ENCODE measurements at places on chromosomes 12 and 14.

DNA sequence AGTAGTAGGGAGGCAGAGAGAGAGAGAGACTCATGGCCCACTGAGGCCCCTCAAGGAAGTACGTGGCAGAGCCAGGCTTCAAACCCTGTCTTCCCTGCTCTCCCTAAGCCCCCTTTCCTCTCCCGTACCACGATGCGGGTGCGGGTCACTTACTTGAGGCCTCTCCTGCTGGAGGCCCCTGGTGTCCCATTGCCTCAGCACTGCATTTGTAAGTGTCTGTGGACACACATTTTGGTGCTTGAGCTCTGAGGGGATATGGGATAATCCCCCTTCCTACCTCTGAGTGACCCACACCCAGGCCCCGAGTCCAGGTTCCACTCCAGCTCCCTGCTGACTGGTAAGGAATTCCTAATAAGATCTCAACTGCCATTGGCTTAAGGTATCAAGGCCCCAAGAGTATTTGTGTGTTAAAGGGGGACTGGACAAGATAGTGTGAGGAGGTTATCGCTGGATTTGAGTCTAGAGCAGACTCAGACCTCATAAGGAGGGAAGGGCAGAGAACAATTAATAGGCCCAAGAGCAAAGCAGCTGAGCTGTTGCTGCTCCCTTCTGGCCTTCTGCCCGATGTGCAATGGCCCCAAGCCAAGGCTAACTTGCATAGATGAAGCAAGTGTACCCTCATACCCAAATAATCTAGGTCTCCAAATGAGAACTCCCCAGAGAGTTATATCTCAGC lies 71.9 kb downstream of the CRACR2A start:
- DNase-seq, result peak; percentile 41

GRCh38 chr12:124388679-124389137 lies 93.8 kb downstream of the RFLNA start:
- DNase-seq, result peak; percentile 76

GRCh38 chr12:114789821-114790220 lies 105.8 kb upstream of the TBX3 start:
- DNase-seq, result no peak

DNA sequence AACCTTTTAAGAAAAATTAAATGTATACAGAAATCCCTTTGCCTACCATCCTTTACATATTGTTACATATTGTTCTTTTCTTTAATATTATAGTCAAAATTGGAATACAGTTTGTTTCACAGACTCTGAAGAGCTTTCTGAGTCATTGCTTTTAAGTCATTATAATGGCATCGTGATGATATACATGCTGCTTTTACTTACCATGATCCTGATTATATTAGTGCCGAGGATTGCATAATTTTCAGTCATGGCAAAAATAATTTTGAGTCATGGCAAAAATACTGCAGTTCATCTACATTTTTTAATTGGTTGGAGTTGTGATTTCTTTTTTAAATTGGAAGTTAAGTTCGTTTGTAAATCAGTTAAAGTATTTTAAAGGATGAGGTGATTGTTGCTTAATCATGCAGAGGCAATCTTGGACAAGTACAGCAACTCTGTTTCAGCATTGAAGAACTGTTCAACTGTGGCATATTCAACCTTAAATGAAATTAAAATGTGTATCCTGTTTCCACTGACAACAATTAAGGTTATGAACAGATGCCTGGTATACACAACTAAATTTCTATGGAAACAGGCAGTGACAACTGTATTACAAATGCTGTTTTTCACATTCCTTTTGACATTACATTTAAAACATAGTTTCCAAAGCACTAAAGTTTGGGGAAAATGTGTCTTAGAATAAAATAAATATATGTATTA lies 142.3 kb downstream of the PCNX1 start:
- no peak for DNase-seq

GRCh38 chr12:110249105-110249504 lies 31.9 kb upstream of the ATP2A2 start:
- no peak for DNase-seq

DNA sequence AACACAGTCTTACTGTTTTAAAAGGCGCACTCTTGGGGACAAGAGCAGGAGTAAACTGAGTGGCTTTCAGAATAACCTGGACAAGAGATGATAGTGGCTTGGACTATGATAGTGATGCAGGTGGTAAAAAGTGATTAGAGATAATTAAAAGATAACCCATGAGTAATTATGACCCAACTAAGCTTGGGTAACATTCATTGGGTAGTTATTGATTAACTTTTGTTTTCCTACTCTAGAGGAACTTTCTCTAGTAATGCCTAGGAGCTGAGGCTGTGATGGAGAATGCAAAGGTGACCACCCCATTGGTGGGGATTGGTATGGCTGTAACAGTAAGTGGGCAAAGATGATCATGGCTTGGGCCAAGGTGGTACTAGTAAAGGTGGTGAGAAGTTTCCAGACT lies 22.3 kb upstream of the FRS2 start:
- DNase-seq, result no peak

DNA sequence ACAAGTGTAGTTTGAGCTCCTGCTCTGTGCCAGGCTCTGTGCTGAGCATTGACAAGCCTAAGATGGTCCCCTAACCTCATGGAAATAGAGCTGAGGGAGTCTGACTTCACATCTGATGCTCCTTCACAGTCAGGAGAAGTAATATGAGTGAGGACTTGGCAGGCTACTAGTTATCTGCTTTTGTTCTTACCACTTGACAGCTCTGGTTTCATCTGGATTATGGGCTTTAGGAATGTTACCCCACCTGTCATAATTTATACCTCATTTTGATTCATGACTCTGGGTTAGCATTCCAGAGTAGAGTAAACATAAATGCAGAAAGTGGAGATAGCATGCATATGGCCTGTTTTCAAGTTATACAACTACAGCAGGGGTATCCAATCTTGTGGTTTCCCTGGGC lies 40.5 kb downstream of the ATP6V1D start:
- DNase-seq, result no peak

DNA sequence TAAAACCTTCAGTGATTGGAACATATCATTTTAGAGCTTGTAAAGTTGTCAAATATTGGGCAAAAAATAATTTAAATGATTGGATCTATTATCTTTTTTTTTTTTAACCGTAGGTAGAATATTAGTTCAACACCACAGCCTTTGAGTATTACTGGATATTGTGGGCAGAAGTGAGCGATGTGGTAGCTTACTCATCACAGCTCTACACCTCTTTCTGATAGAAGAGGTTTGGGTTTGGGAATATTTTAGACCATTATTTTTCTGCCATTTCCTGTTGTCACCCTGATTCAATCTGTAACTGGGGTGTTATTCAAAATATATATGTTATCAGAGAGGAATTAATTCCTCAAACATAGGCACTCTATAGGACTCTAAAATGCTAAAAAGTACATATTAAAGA lies 34.8 kb upstream of the SLC38A2 start:
- no peak for DNase-seq

DNA sequence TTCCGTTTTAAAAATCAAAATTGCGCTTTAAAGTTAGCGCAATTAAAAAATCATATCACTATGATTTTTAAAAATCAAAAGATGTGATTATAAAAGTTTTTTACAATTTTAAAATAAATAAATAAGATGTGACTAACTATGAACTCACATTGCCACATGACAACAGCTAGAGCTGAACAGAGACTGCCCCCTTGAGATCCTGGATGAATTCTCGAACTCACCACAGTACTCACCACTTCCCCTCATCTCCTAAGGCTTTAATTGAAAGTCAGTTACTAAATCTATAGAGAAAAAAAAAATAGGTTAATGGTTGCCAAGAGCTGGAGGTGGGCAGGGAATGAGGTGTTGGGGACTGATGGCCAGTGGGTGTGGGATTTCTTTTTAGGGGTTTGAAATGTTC lies 384.2 kb downstream of the ZFP36L1 start:
- DNase-seq, result no peak

- DNase-seq, result no peak
Observed at GRCh38 chr14:65277027-65277426, 135.5 kb upstream of the FUT8 start.

DNA sequence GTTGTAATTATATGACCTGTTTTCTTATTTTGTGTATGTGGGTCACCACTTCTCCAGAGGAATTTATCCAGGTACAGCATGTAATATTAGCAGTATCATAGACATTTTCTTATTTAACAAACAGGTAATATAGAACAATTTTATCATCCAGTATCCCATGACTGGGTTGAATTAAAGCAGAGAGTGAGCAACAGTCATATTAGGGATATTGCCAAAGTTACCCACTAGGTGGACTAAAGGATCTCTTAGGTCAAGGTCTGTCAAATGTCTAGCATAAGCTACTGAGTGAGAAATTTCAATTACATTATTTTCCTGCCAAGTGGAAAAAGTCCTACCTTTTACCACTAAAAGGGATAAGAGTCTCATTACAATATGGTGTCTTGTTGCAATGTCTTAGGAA lies 62.1 kb upstream of the TRIM9 start:
- no peak for DNase-seq

DNA sequence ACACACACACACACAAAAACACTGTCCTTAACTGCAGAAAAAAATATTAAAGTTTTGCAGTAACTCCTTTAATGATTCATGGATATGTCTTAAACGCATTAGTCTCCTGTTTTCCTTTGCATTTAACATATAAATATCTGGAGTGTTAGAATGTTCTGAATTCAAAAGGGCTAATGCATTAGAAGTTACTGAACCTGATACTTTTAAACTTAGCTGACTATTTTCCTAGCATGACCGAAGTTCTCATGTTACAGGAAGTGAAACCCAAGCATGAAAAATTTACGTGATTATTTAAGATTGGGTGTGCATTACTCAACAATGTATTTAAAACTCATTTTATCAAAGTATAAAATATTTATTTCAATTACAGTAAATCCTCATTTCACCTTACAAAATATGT lies 791.2 kb downstream of the FLRT2 start:
- DNase-seq, result no peak

DNA sequence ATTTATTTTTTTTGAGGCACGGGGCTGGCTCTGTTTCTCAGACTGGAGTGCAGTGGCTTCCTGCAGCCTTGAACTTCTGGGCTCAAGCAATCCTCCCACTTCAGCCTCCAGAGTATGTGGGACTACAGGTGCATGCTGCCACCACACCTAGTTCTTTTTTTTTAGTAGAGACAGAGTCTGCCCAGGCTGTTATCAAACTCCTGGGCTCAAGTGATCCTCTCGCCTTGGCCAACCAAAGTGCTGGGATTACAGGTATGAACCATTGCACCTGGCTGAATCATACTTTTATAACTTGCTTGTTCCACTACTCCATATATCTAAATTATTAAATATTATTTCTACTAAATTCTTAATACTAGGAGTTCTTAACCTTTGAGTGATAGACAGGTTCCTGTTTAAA lies 111.6 kb downstream of the BTG1 start:
- no peak for DNase-seq

- DNase-seq, result no peak
Observed at GRCh38 chr14:99521176-99522024, 40.2 kb downstream of the CCNK start.

DNA sequence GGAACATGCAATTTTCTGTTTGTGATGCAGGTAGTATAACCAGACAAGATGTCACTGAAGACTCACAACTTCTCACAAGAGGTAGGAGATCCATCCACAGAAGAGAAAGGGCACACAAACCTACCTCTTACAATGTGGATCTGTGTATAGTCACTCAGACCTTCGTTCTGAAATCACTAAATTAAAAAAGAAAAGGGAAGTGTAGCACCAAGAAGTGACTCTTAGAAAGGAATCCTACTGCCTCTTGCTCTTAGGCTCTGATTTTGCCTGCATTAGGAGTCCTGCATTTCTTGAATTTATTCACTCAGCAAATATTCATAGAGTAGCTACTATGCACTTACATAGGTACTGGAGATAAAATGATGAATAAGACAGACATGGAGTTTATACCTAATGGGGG lies 347.6 kb downstream of the BMP4 start:
- no peak for DNase-seq

DNA sequence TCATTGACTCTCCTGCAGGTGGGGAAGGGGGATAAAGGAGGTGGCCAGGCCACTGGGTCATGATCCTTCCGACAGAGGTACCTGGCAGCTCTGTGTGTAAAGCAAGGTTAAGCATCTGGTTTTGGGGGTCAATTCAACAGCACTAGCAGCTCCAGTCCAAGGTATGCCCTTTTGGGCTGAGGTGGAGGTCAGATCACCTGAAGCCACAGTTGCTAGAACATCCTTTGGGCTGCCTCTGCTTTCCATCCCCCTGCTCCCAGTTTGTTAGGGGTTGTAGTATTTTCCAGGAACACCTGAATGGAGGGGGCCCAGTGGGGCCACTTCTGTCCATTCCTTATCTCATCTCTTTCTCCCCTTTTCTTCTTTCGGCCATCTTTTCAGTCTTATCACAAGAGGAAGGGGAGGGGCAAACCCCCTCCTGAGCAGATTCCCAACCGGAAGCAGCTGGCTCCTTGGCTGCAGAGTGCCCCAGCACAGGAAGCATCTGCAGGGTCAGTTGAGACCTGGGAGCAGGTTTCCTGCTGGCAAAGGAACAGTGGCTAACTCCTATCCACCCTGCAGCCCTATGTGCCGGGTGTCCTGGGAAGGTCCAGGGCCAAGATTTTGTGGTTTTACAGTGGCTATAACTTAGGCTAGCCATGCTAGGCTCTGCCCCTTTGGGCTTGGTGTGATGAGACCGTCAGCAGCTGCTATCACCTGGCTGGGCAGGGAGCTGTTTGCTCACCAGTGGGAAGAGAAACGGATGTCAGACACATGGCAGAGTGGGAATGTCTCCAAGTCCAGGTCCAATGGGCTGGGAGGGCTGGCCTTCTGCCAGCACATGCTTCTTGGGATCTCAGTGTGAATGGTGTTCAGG lies 40.2 kb downstream of the SH2B3 start:
- no peak for DNase-seq

DNA sequence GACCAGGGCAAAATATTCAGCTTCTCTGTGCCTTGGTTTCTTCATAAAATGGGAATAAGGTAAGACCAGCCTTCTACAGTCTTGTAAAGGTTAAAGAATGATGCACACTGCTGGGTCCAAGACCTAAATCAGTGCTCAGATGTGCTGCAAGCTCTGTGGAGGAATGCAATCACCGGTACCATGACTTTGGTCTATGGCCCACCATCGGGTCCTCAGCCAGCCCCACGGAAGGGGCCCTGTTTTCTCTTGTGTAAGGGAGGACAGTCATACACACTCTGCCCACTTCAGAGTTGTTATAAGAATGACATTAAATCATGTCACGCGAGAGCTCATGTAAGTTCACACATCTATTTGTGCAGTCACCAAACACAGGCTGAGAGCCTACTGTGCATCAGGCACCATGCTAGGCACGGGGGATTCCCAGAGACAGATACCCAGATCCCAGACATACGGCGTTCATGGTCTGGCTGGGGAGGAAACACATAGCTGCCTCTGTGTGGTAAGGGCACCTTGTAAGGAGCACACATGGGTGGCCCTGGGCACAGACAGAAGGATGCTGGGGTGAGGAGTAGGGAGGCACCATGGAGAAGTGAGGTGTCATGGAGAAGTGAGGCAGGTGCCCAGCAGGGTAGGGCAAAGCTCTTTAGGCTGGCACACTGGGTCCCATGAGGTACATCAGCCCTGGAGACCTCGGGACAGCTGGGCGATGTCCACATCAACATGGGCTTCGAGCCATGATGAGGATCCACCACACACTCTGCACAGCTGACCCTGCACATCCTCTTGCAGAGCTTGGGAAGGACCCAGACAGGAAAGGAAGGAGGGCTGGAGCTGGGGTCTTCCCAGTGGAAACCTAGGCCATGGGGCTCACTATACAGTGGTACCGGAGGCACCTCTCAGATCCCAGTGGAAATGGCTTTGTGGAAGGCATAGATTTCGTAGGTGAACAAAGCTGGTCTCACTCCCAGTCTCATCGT lies 190.4 kb upstream of the DIO3 start:
- DNase-seq, result no peak

Measured in H1 (cell line).